ENCODE measurements at places on chromosomes 5 and 9. TPM values are rescaled to one million over a fixed set of nuclear protein-coding genes. Genes with fewer than 3 reads are reported as not detected.

Gene TAF11L2
- total RNA-seq: not detected

Gene LCN12
- 2.1 TPM for total RNA-seq

Gene OR1J2
- not detected for total RNA-seq

Gene ANXA2R
- total RNA-seq: 8.0 TPM

Gene PIP5KL1
- 1.7 TPM for total RNA-seq

Gene TYRP1
- not detected for total RNA-seq

Gene C9orf43
- 0.74 TPM for total RNA-seq

Gene MSH3
- total RNA-seq: 23.0 TPM

Gene PCDHB4
- total RNA-seq: not detected

- no peaks in the 10 kb centered on the region for H3K27me3 ChIP-seq
- no peaks in the 10 kb centered on the region for H3K4me1 ChIP-seq
- no peak overlapping the region for H3K4me3 ChIP-seq
- no peak overlapping the region for H3K27ac ChIP-seq
Observed at GRCh38 chr5:117295941-117296340, 721.3 kb upstream of the SEMA6A start.

DNA sequence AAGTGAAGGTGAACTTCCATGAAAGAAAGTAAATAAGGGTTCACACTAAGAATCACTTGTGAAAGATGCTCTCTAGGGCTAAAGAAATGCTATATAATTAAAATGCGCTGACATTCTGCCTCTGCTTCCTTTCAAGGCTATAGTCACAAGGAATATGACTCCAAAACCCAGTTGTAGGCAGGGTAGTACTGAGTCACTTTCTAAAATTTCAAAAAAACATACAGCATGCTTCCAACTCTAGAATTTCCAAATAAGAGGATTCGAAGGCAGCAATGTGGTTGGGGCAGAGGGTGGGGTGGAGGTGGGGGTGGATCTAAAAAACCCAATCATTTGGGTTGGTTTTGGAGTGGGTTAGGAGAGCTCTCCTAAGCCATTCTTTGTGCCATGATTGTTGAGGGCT is 84.6 kb downstream of the HMHB1 start:
- DNase-seq: no peak
- no peak overlapping the region for H3K27ac ChIP-seq
- no peaks in the 10 kb centered on the region for H3K27me3 ChIP-seq
- H3K4me3 ChIP-seq: no peak overlapping the region
- H3K36me3 ChIP-seq: no peaks in the 10 kb centered on the region

- H3K27me3 ChIP-seq: no peaks in the 10 kb centered on the region
- H3K36me3 ChIP-seq: no peaks in the 10 kb centered on the region
- no peak overlapping the region for H3K4me3 ChIP-seq
- peaks cover 22% of the 10 kb centered on the region for H3K4me1 ChIP-seq
Observed at GRCh38 chr5:53884417-53884816, 324.0 kb downstream of the NDUFS4 start.

DNA sequence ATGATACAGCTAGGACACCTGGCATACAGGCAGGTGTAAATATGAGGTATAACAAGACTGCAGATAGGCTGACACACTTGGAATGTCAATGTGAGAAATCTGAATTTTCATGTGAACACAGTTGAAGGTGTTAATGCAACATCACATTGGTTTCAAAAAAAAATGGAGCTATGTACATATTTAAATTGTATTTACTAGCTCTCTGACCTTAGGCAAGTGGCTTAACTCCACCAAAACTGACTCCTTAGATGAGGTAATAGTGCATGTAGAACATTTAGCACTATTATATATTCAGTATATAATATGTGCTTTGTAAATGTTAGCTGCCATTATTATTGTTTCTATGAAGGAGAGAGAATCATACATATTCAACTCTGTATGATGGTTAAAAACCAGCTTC is 48.0 kb downstream of the HTR4 start:
- peaks cover 3% of the 10 kb centered on the region for H3K27me3 ChIP-seq
- DNase-seq: no peak
- H3K27ac ChIP-seq: no peak overlapping the region
- H3K36me3 ChIP-seq: no peaks in the 10 kb centered on the region
- H3K4me1 ChIP-seq: no peaks in the 10 kb centered on the region

- H3K27ac ChIP-seq: no peak within 1 kb of the TSS
- H3K4me1 ChIP-seq: peaks cover 11% of the 10 kb centered on the region
- H3K27me3 ChIP-seq: peaks cover 48% of the 10 kb centered on the region
- DNase-seq: peak; percentile 29
- peak within 1 kb of the TSS; percentile 51 for H3K4me3 ChIP-seq
Observed at GRCh38 chr5:133612249-133612860, at the start of gene FSTL4. TSS of gene FSTL4 (minus strand) at chr5:133612541.

GRCh38 chr5:123515904-123516303 is 3.9 kb downstream of the CSNK1G3 start:
- no peaks in the 10 kb centered on the region for H3K27me3 ChIP-seq
- H3K27ac ChIP-seq: peak overlapping the region; percentile 76
- H3K4me1 ChIP-seq: peaks cover 72% of the 10 kb centered on the region

- no peak overlapping the region for H3K4me3 ChIP-seq
- H3K4me1 ChIP-seq: no peaks in the 10 kb centered on the region
- H3K27ac ChIP-seq: no peak overlapping the region
- no peaks in the 10 kb centered on the region for H3K27me3 ChIP-seq
- no peak for DNase-seq
- H3K36me3 ChIP-seq: no peaks in the 10 kb centered on the region
Observed at GRCh38 chr9:133665535-133665934, 29.4 kb downstream of the DBH start.

DNA sequence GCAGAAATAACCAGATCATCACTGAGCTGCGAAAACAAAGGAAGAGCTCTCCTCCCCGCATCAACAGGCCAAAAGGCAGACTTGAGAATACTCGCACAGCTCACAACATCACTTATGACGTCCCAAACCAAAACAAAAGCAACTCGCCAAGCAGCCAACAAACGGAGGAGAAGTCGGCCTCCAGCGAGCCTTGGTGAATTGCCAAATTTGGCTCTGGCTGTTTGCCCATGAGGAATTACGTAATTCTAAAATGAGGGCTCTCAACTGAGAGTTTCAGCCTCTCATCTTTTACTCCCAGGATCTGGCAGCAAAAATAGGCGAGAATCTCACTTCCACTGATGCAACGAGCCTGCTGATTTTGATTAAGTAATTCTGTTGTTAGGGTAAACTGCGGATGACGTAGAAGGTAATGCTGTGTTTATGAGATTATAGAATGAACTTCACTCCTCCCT is 51.7 kb upstream of the SEMA6A start:
- no peaks in the 10 kb centered on the region for H3K36me3 ChIP-seq
- peaks cover 2% of the 10 kb centered on the region for H3K27me3 ChIP-seq
- H3K4me3 ChIP-seq: no peak overlapping the region
- no peak for DNase-seq
- no peak overlapping the region for H3K27ac ChIP-seq

DNA sequence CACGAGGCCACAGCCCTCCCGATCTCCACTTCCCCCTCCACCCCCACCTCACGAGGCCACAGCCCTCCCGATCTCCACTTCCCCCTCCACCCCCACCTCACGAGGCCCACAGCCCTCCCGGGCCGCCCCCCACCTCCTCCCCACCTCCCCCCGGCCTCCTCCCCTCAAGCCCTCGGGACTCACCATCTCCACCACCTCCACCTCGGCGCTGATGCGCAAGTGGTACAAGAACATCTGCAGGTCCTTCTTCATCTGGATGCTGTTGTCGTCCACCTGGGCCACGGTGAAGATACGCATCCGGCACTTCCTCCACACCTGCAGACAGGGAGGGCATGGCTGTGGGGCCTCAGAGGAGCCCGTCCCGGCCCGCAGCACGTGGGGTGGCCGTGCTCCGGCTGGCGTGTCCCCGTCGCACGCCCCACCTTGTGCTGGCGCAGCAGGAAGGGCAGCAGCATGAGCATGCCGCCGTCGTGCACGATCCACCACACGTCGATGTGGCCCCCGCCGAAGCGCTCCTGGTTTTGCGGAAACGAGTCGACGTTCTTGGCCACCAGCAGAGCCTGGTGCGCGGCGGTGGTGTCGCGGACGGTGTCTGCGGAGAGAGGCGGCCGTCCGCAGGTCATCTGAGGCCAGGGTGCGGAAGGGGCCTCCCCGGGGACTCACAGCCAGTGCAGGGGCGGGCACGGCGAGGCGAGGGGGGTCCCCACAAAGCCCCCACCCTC is 48.0 kb downstream of the SLC12A7 start:
- H3K36me3 ChIP-seq: no peaks in the 10 kb centered on the region
- H3K27ac ChIP-seq: no peak overlapping the region

DNA sequence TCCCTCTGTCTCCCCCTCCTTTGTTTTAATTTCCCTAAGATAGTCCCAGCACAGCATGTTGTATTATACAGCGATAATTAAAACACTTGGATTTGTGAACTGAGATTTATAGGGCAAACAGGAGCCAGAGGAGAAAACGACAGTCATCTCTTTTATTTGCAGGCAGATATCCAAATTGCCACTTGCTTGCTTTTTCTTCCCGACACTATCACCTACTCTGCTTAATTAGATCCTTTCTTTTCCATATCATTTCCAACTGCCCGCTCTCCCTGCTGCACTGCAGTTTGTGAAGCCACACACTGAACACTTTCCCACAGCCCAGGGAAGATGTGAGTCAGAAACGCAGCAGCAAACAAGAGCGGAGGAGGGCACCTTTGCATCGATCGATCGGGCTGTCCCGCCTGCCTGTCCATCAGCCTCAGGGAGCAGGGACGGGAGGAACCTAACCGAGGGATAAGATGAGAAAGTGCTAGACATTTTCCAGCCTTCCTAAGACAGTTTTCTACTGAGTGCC is 35.8 kb upstream of the SPRY4 start:
- peak; percentile 27 for DNase-seq
- peaks cover 38% of the 10 kb centered on the region for H3K4me1 ChIP-seq
- H3K27ac ChIP-seq: no peak overlapping the region

GRCh38 chr5:62138607-62139006 is 167.4 kb upstream of the KIF2A start:
- no peak for DNase-seq
- no peak overlapping the region for H3K4me3 ChIP-seq
- H3K36me3 ChIP-seq: no peaks in the 10 kb centered on the region

DNA sequence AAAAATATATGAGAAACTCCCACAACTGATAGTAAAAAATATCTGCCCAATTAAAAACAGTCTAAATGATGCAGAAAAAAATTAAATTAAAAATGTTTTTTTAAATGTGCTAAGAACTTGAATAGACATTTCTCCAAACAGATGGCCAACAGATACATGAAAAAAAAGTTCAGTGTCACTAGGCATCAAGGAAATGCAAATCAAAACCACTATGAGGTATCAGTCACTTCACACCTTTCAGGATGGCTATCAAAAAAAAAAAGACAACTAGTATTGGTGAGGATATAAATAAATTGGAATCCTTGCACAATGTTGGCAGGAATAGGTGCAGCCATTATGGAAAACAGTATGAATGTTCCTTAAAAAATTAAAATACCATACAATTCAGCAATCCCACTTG is 16.6 kb downstream of the ZNF131 start:
- no peak for DNase-seq
- no peak overlapping the region for H3K27ac ChIP-seq
- H3K4me3 ChIP-seq: no peak overlapping the region
- peaks cover 43% of the 10 kb centered on the region for H3K4me1 ChIP-seq

- H3K4me1 ChIP-seq: peaks cover 2% of the 10 kb centered on the region
- no peak overlapping the region for H3K4me3 ChIP-seq
- no peak for DNase-seq
- H3K27me3 ChIP-seq: peaks cover 3% of the 10 kb centered on the region
- no peaks in the 10 kb centered on the region for H3K36me3 ChIP-seq
Observed at GRCh38 chr5:147063943-147064342, 170.9 kb upstream of the STK32A start.

GRCh38 chr9:117355542-117355941 is 59.3 kb downstream of the ASTN2 start:
- H3K27ac ChIP-seq: no peak overlapping the region
- no peak for DNase-seq
- no peaks in the 10 kb centered on the region for H3K27me3 ChIP-seq
- H3K4me1 ChIP-seq: no peaks in the 10 kb centered on the region
- H3K4me3 ChIP-seq: no peak overlapping the region

DNA sequence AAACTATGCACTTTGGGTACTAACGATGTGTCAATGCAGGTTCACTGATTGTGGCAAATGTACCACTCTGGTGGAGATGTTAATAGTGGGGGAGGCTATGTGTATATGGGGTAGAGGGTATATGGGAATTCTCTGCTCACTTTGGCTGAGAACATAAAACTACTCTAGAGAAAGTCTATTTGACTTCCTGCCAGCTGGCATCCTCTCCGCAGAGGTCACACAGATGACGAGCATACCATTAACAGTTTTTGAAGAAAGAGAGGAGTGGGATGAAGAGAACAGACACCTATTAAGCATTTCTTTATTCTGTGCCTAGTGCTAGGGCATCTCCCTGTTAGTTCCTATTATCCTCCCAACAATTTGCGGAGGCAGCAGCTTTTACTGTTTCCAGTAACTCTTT is 58.4 kb upstream of the TRIM32 start:
- H3K27ac ChIP-seq: no peak overlapping the region
- H3K36me3 ChIP-seq: no peaks in the 10 kb centered on the region
- H3K4me3 ChIP-seq: no peak overlapping the region
- DNase-seq: no peak
- H3K27me3 ChIP-seq: no peaks in the 10 kb centered on the region
- H3K4me1 ChIP-seq: no peaks in the 10 kb centered on the region

- H3K4me3 ChIP-seq: no peak overlapping the region
- H3K36me3 ChIP-seq: no peaks in the 10 kb centered on the region
- H3K27me3 ChIP-seq: peaks cover 2% of the 10 kb centered on the region
- no peaks in the 10 kb centered on the region for H3K4me1 ChIP-seq
Observed at GRCh38 chr9:68741704-68742332, 36.8 kb downstream of the PIP5K1B start.

DNA sequence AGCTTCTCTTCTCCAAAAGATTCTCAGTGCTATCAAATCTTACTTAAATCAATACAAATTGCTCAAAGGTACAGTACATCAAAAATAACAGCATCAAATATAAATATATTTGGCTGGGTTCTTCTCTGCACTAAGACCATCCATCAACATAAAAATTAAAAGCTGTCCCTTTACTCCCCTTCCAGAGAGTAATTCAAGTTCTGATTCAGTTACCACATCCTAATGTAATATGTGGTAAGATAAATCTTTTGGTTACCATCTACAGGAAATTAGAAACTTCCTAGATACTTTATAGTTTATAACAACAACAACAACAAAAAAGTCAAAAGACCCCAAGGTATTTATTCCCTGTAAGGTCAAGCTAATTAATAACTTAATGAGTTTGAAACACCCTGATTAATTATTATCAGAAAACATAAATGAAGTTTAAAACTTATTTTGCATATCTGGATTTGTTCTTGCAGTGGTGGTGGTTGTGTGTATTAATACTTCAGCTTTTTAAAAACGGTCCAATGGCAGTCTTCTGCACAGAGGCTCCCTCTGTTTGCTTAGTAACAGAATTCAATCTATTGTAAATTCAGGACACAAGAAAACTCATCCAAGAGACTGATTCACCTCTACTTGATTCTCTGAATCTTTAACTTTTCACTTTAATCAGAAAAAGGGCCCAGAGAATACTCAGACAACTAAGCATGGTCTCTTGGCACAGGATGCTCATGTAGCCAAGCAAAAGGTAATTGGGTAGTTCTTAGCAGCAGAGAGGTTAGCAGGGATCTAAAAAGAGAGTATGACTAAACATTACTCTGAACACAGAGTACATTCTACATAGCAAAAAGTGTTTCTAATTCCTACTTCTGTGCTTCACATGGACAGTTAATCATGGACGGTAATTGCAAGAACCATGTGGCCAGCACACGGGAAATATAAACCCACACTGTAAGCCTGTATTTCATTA is 20.1 kb downstream of the DIAPH1 start:
- peaks cover 32% of the 10 kb centered on the region for H3K36me3 ChIP-seq
- H3K4me3 ChIP-seq: no peak overlapping the region
- H3K27ac ChIP-seq: peak overlapping the region; percentile 71
- peaks cover 72% of the 10 kb centered on the region for H3K4me1 ChIP-seq
- no peaks in the 10 kb centered on the region for H3K27me3 ChIP-seq
- DNase-seq: no peak
